ENCODE measurements at places on chromosomes 16 and 17.

GRCh38 chr17:76523084-76524037 lies 14.1 kb downstream of the CYGB start:
- H3K4me3 ChIP-seq, result no peak overlapping the region
- H3K4me1 ChIP-seq, result peaks cover 7% of the 10 kb centered on the region
- H3K27ac ChIP-seq, result no peak overlapping the region
- H3K27me3 ChIP-seq, result no peaks in the 10 kb centered on the region

GRCh38 chr17:36535669-36536081 lies 888 bp downstream of the PIGW start:
- no peaks in the 10 kb centered on the region for H3K27me3 ChIP-seq
- H3K36me3 ChIP-seq, result peaks cover 4% of the 10 kb centered on the region
- H3K27ac ChIP-seq, result peak overlapping the region; percentile 88
- H3K4me1 ChIP-seq, result no peaks in the 10 kb centered on the region
- peak overlapping the region; percentile 90 for H3K4me3 ChIP-seq
- no peak for DNase-seq

- no peak overlapping the region for H3K4me3 ChIP-seq
- no peak for DNase-seq
- no peak overlapping the region for H3K27ac ChIP-seq
- H3K27me3 ChIP-seq, result no peaks in the 10 kb centered on the region
- peaks cover 35% of the 10 kb centered on the region for H3K36me3 ChIP-seq
Measured at GRCh38 chr16:81374550-81374949, 59.8 kb downstream of the GAN start.

DNA sequence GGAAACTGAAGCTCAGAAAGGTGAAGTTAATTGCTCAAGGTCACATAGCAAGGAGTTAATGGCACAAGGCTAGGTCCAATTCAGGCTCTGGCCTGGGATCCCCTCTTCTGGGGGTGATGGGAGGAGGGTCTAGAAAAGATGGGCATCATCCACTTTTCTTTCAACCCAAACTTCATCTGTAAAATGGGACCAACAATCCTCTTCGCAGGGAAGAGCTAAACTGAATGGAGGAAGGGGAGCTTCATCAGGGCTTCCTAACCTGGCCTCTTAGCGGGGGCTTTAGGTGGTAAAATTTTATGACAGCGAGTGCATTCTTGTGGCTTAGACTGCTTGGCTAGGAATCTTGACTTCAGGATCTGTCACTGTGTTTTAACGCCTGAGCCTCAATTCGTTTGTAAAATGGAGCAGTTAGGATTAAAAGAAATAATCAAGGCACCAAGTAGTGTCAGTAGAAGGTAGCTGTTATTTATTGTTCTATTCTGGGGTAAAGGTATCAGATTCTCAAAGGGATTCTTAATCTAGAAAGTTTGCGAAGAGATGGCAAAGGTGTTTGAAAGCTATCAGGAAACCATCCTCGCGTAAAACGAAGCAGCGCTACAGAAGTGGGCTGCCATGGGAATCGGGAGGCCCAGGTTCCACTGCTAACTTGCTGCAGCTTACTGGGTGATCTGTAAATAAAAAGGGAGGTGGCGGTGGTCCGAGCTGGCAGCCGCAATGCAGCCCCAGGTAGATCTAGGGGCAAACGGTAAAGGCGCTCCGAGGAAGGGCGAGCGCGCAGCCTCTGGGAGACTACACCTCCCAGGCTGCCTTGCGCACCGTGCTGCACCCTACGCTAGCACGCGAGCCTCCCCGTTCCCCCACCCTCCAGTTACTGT lies 1.5 kb upstream of the SRCAP start:
- peak overlapping the region; percentile 90 for H3K4me3 ChIP-seq
- peaks cover 8% of the 10 kb centered on the region for H3K4me1 ChIP-seq
- H3K36me3 ChIP-seq, result peaks cover 24% of the 10 kb centered on the region
- H3K27ac ChIP-seq, result peak overlapping the region; percentile 97
- H3K27me3 ChIP-seq, result no peaks in the 10 kb centered on the region

DNA sequence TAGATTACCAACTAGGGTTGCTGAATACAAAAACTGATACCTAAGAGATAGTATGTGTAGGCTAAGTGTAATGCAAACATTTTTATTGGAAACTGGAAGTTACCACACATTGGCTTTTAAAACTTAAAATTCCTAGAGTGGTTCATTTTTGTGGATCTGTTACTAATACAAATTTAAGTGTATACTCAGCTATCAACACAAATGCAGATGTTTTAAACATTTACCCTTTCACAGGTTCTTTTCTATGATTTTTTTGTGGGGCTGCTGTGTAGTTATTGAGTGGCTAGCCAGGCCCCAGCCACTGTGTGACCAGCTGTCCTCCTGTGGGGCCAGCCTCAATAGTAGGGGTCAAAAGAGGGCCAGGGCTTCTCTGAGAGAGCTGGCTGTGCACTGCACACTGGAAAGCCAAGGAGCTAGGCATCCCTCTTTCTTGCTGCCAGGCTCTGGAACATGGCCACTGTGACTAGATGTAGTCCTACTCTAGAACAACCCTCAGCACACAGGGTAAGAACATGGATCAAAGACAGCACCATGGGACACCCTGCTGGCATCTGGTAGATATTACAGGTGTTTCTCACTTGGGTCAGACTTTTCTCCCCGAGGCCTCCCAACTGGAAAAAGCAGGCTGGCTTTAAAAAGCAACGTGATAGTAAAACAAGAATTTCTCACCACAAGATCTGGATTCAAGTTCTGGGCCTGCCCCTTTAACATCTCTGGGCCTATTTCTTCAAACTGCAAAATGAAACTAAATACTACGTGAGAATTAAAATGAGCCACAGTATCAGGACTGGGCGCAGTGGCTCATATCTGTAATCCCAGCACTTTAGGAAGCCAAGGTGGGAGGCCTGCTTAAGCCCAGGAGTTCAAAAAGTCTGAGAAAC lies 7.3 kb upstream of the VEZF1 start:
- peak overlapping the region; percentile 32 for H3K27ac ChIP-seq
- DNase-seq, result peak; percentile 84
- H3K36me3 ChIP-seq, result peaks cover 14% of the 10 kb centered on the region
- H3K4me3 ChIP-seq, result no peak overlapping the region
- no peaks in the 10 kb centered on the region for H3K4me1 ChIP-seq
- H3K27me3 ChIP-seq, result no peaks in the 10 kb centered on the region

- no peak overlapping the region for H3K27ac ChIP-seq
- H3K27me3 ChIP-seq, result no peaks in the 10 kb centered on the region
- H3K36me3 ChIP-seq, result peaks cover 38% of the 10 kb centered on the region
Measured at GRCh38 chr17:45287526-45288500, 25.9 kb upstream of the SPATA32 start.

DNA sequence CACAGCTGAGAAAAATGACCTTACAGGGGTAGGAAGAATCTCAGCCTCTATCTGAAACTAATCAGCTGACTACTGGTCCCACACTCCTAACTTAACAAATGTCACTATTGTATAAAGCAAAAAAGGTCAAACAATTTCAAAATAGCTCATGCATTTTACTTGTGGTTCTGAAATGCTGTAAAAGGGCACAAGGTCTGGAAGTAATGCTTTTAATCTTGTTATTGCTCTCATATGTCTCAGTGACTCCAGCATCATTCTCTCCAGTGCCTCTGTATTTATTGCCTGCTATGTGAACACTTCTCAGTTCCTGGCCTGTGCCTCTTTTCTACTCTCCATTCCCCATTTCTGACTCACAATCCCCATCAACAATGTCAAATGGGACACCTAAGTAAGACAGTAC lies 937.7 kb downstream of the CDH11 start:
- H3K27ac ChIP-seq, result no peak overlapping the region
- no peaks in the 10 kb centered on the region for H3K36me3 ChIP-seq
- no peaks in the 10 kb centered on the region for H3K4me1 ChIP-seq
- no peak overlapping the region for H3K4me3 ChIP-seq
- H3K27me3 ChIP-seq, result no peaks in the 10 kb centered on the region

GRCh38 chr17:15232517-15232915 lies 32.6 kb downstream of the PMP22 start:
- peaks cover 85% of the 10 kb centered on the region for H3K36me3 ChIP-seq
- no peaks in the 10 kb centered on the region for H3K4me1 ChIP-seq
- H3K27ac ChIP-seq, result no peak overlapping the region
- no peak overlapping the region for H3K4me3 ChIP-seq

GRCh38 chr16:54936201-54936978 lies 5.7 kb downstream of the IRX5 start:
- no peak overlapping the region for H3K27ac ChIP-seq
- peaks cover 3% of the 10 kb centered on the region for H3K4me1 ChIP-seq
- H3K4me3 ChIP-seq, result peak overlapping the region; percentile 31

DNA sequence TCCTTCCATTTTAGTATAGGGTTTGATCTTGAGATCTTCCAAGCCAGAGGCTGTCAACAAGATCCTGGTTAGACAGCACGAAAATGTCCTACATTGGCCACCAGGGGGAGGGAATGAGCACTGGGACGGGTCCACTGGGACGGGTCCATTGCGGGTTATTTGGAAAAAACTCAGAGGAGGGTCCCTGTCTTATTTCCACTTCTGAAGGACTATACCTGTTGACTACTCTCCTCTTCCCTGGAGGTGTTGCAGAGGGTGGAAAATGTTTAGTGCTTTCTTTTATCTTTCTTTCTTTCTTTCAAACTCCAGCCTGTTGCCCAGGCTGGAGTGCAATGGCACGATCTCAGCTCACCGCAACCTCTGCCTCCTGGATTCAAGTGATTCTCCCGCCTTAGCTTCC lies 2.5 kb downstream of the TTLL6 start:
- H3K27me3 ChIP-seq, result no peaks in the 10 kb centered on the region
- no peak overlapping the region for H3K4me3 ChIP-seq
- no peak overlapping the region for H3K27ac ChIP-seq
- peaks cover 6% of the 10 kb centered on the region for H3K4me1 ChIP-seq
- no peaks in the 10 kb centered on the region for H3K36me3 ChIP-seq

DNA sequence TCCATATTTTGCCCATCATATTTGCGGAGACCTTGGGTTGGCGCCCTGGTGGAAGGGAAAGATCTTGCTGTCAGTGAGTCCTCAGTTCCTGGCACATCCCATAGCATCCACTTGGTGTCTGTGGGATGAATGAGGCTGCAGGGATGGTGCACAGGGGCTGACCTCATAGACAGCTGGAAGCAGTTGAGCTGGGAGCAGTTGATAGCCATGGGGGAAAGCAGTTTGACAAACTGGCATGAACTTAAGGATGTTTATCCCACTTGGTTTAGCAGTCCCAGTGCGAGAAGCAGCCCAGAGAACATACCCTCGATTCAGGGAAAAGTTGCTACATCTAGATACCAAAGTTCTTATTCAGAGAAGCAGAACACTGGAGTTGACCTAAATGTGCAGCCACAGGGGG lies 80.7 kb downstream of the SNX29 start:
- H3K4me1 ChIP-seq, result peaks cover 3% of the 10 kb centered on the region
- peaks cover 3% of the 10 kb centered on the region for H3K36me3 ChIP-seq
- no peak overlapping the region for H3K4me3 ChIP-seq
- DNase-seq, result no peak

GRCh38 chr16:4698321-4699045 lies 5.1 kb downstream of the NUDT16L1 start:
- H3K27me3 ChIP-seq, result no peaks in the 10 kb centered on the region
- no peak overlapping the region for H3K27ac ChIP-seq
- peaks cover 59% of the 10 kb centered on the region for H3K36me3 ChIP-seq
- DNase-seq, result no peak
- no peak overlapping the region for H3K4me3 ChIP-seq

GRCh38 chr17:48892940-48893645 lies 506 bp downstream of the ATP5MC1 start:
- H3K27me3 ChIP-seq, result no peaks in the 10 kb centered on the region
- no peak for DNase-seq

GRCh38 chr16:8931859-8932258 lies 31.8 kb downstream of the USP7 start:
- H3K36me3 ChIP-seq, result peaks cover 14% of the 10 kb centered on the region
- H3K4me1 ChIP-seq, result no peaks in the 10 kb centered on the region

DNA sequence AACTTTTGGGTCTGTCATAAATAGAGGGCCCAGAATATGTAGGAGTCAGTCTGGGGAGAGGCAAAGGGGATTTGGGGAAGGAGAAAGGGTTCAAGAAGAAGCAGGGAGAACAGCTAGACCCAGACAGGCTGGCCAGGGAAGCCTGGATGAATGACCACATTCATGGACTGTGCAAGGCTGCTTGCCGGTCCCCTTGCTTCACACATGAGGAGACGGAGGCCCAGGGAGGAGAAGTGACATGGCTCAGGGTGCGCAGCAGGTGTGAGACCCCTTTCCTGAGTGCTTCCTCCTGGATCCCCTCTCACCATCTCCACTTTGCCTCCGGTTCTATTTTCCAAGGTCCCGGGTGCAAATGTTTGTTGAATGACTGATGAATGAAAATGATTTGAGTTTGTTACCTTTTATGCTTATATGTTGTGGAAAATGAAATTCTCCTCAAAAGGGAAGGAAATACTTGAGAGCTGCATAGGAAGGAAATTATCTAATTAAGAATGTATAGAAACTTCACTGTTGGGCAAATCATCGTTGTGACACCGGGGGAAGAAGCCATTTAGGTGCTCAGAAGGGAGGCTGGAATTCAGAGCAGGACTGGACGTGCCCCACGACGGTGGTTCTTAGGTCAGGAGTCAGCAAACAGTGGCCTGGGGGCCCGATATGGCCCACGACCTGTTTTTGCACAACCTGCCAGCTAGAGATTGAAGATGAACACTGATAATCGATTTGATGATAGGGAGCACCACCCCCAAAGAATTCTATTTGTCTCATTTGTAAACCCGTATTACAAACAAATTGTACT lies 559 bp downstream of the ITGAM start:
- no peaks in the 10 kb centered on the region for H3K36me3 ChIP-seq
- no peak overlapping the region for H3K27ac ChIP-seq
- DNase-seq, result no peak

- peaks cover 54% of the 10 kb centered on the region for H3K36me3 ChIP-seq
- no peaks in the 10 kb centered on the region for H3K4me1 ChIP-seq
- H3K27me3 ChIP-seq, result no peaks in the 10 kb centered on the region
Measured at GRCh38 chr16:1447965-1448364, 3.6 kb upstream of the CCDC154 start.

GRCh38 chr16:47492428-47493377 lies 31.6 kb downstream of the PHKB start:
- H3K36me3 ChIP-seq, result no peaks in the 10 kb centered on the region
- peak overlapping the region; percentile 21 for H3K4me3 ChIP-seq
- peak; percentile 31 for DNase-seq

DNA sequence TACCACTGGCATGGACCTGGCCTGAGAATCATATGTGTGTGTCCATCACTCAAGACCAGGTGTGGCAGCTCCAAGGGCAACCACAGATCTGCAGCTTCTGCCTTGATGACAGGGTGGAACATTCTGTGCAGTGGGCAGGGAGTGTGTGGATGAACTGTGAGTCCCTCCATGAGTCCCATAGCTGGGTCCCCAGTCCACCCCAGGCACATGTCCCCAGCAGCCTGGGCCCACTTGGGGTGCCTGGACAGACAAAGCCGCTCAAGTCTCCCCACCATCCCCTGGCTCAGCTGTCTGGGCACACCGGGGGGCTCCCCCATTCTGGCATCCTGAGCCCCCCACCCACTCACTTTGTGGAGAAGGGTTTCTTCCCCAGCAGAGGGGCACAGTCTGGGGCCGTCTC lies 4.6 kb upstream of the KRT16 start:
- no peak for DNase-seq
- no peak overlapping the region for H3K27ac ChIP-seq
- no peaks in the 10 kb centered on the region for H3K27me3 ChIP-seq
- H3K36me3 ChIP-seq, result no peaks in the 10 kb centered on the region

DNA sequence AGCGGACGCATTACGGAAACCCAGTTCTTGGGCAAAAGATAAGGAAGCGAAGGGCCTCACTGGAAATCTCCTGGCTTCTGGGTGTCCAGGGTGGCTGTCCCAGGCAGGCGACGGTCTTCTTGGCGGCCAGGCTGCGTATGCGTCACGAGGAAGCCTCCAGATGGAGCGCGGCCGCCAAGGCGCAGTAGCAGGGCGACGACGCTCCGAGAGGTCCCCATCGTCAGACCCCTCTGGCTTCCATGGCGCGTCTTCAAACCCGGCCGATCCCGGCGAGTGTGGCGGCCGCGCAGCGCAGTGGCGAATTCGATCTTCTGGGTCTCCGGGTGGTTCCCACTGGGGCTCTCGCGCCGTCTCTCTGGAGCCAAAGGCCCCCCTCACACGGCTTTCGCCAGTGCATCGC lies 13.8 kb upstream of the ANKRD40CL start:
- no peaks in the 10 kb centered on the region for H3K36me3 ChIP-seq
- no peak for DNase-seq
- H3K27ac ChIP-seq, result no peak overlapping the region
- H3K27me3 ChIP-seq, result no peaks in the 10 kb centered on the region
